ENCODE measurements at places on chromosomes 16 and 17.

DNA sequence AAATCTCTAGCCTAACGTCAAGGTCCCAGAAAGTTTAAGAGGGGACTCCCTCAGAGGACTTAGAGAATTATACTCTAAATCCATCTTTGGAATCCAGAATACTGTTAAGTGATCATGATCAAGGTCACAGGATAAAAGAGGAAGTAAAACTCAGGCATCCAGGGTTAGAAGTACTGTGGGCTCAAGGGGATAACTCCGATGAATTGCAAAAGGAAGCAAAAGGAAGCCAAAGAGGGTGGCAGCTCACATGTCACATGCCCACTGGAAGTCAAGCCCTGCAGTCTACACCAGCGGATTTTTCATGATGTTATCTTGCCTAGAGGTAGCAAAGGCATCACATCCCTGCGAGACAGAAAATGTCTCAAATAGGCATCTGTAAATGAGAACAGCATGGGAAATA is 3.8 kb downstream of the ZNF821 start:
- DNase-seq: no peak

DNA sequence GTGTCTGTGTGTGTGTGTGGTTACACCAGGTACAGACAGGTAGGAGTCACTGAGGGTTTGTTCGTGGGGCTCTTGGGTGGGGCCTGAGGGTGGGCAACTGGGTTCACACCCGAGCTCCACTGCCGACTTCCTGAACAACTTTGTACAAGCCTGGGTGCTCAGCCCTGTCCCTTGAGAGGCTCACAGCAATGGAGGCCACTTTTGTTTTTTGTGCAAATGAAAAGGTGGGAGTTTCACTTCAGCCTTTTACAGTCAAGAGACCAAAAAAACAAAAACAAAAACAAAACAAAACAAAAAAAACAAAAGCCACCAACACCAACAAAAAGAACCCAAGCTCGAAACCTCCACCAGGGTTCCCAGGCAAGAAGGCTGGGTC is 2.4 kb downstream of the RHBDF2 start:
- DNase-seq: no peak

GRCh38 chr17:39867084-39867879 is 720 bp upstream of the ZPBP2 start:
- no peak for DNase-seq

GRCh38 chr17:58233543-58233942 is 4.8 kb upstream of the LPO start:
- DNase-seq: no peak

GRCh38 chr16:88315543-88316105 is 67.1 kb upstream of the ZNF469 start:
- no peak for DNase-seq

GRCh38 chr17:82846061-82846691 is 6.4 kb upstream of the ZNF750 start:
- DNase-seq: no peak

DNA sequence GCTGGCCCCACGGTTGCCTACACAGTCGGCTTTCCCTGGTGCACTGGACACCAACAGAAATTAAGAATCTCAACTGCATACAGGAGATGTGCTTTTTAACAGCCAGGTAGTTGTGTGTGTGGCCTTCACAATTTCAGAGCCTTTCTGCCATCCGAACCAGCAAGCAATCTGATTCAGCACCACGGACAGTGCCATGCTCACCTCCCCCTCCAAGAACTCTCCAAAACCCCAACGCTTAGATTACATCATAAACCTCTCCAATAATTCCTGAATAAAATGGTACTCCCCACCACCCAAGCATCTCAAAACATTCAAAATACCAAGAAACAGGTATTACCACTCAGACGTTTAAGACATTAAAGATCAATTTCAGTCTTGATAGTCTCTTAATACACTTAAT is 31.8 kb downstream of the USP7 start:
- peak; percentile 82 for DNase-seq

DNA sequence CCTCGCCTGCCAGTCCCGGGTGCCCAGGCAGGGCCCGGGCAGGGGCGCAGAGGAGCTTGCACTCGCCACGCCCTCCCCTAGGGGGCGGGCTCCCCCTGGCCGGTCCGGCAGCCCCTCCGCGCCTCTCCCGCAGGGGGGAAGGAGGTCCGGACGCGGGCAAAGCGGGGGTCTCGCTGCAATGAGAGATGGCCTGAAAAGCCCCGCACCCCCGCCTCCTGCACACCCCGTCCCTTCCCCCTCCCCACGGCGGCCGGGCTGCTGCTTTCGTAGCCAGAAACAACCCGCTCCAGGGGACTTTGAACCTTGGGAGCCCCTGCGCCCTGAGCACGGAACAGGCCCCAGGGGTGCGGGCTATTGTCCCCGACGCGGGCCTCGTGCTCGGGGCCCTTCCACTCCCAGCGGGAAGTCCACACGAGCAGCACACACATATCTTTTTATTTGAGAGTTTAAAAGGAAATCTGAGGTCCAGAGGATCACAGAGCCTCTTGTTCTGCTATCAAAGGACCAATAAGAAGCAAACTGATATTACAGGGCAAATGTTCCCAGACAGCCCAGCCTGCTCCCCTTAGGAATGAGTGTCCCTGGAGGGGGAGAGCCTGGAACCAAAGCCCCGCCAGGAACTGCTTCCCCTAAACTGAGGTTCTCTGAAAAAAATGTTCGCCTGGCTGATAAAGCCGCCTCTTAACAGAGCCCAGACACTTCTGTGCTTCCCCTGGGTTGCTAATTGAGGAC is 5.8 kb upstream of the CBX4 start:
- DNase-seq: peak; percentile 88

- no peak for DNase-seq
Observed at GRCh38 chr17:38861399-38861843, 7.9 kb upstream of the RPL23 start.

DNA sequence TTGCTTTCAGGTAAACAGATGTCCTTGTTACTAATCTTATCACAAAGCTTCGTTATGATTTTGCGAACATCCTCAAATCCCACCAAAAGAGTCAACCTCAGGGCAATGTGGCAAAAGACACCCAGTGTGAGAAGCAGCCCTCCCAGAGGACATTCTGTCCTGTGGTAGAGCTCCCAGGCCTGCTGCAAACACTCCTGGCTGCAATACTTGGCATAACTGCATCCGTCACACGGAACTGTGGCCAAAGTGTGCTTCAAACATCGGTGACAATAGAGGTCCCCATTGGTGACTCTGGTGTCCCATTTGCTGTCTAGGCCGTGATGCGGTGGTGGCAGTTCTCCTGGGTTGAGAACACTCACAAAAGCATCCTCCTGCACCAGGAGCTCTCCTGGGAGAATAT is 29.5 kb downstream of the SMYD4 start:
- DNase-seq: no peak

DNA sequence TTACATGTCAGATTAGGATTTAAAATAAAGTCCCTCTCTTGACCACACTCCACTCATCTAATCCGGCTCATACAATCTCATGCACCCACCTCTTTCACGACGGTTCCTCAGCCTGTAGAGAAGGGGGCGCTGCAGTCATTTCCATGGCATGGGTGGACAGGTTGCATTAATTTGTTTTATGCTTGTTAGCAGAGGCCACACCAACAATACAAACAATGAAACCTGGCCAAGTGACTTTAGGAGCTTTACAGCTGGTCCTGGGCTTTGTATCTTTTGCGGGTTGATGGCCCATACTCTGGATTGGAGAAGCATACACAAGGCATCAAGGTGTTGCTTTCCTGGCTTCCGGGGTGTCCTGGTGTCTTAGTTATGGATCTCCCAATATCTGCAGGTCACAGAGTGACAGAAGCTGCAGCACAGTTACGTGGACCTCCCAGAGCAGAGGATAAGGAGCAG is 9.7 kb upstream of the SNF8 start:
- no peak for DNase-seq

- no peak for DNase-seq
Observed at GRCh38 chr17:65588181-65588808, 26.8 kb upstream of the AXIN2 start.

DNA sequence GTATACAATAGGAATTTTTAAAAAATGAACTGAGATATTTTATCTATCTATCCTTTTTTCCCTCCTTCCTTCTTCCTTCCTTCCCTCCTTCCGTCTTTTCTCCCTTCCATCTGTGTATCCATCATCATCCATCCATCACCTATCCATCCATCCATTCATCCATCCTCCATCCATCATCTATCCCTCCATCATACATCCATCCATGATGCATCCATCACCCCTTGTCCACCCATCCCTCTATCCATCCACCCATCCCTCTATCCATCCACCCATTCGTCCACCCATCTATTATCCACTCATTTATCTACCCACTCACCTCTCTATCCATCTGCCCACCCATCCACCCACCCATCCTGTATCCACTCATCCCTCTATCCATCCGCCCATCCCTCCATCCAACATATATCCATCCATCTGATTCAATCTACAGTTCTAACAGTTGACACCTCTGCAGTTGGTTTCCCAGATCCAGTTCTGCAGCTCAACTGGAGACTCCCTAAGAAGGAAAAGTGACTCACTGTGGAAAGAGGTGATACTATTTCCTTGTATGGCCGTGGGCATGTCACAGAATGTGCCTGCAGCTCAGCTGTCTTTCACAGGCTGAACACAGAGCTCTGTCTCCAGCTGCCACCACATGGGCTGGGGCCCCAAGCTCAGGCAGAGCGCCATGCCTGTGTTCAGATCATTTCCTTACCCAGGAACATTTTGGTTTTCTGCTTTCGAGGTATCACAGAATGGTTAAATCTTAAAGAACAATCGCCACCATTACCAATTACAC is 130.8 kb downstream of the XYLT1 start:
- DNase-seq: no peak

- no peak for DNase-seq
Observed at GRCh38 chr17:82167028-82167427, 45.6 kb downstream of the CCDC57 start.

DNA sequence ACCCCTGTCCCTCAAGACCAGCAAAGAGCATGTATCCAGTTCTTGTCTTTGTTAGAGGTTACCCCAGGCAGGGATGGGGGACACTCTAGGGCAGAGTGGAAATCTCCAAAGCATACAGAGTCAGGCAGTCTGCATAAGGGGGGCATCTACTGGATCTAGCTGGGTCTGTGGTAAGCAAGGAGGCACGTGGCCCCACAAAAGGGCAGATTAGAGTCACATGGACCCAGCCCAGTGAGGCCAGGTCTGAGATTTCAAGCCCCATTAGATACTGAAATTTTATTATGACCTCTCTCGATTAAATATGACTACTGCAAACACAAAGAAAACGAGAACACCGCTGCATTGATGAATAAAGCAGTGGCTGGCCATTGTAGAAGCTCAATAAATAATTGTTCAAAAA is 1.6 kb upstream of the GPR139 start:
- DNase-seq: no peak

DNA sequence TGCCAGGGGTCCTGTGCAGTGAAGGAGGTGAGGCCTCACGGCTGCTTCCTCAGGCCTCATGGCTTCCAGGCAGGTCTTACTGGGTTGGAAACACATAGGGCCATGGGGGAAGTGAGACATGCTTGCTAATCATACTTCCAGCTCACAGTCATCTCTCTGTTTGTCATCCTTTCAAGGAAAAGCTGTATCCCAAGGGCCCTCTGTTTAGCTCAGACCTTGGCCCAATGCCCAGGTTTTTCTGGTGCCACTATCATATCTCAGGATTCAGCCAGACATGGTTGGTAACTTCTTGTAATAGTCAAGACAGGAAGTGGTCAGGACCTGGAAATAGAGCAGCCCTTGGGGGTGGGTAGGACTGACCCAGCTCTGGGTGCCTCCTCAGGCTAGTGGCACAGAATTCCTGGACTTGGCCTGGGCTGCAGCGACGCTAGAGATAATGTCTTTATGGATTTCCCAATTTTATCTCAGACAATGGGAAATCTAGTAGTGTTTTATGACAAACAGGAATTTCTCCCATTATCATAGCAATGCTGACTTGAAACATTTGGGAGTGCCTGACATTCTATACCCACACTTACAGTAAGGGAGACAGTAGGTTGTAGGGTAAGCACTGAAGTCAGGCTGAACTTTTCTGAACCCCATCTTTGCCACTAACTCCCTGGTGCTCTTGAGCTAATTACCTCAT is 13.5 kb upstream of the ITGB3 start:
- DNase-seq: no peak

DNA sequence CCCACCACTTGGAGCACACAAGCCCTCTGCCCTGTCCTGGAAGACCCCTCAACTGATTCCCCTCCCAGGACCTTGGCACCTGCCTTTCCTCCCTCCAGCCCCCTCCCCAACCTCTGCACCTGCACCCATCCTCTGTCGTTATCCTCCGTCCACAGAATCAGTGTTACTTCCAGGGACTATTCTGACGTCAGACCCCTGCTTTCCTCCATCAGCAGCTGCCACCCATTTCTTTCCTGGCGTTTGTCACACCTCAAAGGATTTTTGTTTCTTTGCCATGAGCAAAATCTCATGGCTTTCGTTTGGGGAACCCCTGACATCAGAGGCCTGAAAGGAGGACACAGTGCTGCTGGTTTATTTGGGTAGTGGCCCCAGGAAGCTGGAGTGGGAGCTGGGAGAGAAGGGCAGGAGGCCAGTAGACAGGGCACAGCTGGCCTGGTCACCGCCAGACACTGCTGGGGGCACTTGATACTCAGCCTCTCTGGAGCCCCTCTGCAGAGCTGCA is 68.4 kb downstream of the SOCS1 start:
- DNase-seq: no peak

DNA sequence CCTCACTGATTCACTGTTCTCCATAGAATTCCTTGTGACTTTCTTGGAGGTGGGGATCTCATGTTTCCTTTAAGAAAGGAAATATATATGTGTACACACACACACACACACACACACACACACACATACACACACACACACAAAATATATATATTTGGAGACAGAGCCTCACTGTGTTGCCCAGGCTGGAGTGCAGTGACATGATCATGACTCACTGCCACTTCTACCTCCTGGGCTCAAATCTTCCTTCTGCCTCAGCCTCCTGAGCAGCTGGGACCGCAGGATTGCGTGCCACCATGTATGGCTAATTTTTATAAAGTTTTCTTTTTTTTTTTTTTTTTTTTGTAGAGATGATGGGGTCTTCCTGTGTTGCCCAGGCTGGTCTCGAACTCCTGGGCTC is 45.9 kb downstream of the CDH13 start:
- no peak for DNase-seq

GRCh38 chr16:80938879-80939260 is 67.8 kb downstream of the CMC2 start:
- DNase-seq: no peak

- DNase-seq: no peak
Observed at GRCh38 chr17:77537566-77537965, 396.8 kb downstream of the SEC14L1 start.

DNA sequence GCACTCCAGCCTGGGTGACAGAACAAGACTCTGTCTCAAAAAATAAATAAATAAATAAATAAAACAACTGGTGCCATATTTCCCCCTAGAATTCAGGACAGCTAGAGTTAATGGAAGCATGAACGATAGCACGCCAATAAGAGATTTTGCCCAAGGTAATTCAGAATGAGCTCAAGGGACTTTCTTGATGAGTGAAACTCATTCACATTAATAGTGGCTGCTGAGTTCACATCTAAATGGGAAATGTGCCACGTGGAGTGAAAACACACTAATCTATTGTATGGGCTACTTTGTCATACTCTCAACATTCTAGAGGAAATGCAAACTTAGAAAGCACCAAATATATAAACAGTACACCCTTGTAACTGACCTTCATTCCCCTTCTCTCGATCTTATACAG is 47.4 kb upstream of the PSMD7 start:
- no peak for DNase-seq

Measured in H1 (cell line).